ENCODE measurements at places on chromosomes 12 and 14.
A peak's percentile ranks its signal among the peaks of the same experiment; 100 is the strongest.

DNA sequence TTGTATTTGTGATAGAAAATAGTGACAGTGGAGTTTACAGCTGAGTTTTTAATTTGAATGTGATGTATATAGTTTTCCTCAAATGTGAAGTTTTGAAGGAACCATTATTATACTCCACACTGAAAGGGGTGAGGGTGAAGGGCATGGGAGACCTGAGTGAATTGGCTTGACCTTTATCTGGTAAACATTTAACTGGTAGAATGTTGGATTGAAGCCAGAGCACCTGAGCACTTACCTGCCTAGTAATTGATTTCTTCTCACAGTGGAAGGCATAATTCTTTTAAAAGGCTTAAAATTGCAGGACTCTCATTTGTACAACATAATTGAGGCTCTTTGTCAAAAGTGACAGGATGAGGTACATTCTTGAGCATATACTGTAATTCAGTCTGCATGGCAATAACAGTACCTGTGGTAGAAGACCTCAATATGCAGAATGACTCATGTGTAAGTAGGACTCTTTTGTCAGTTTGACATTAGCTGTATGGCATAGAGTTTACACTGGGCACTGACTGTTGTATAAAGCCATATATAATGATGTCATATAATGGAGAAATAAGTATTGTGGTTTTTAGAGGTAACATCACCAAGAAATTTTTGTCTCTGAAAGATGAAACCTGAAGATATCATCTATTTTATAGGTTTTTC is 309.6 kb downstream of the TMTC2 start:
- DNase-seq: peak; percentile 55

DNA sequence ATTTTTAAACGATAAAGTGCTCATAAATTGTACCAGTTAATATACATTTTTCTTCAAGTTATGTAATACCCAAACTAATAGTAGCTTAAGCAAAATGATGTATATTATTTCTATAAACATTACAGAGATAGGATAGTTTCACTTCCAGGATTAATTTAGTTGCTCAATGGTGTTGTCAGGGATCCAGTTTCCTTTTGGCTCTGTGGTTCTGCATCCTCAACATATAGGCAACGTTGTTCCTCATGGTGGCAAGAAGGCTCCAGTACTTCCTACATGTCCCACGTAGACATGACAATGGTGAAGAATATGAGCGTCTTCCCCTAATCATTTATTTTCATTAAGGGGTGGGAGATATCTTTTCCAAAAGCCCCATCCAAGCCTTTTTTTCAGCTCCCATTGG is 60.7 kb upstream of the DCD start:
- DNase-seq: no peak

- no peak for DNase-seq
These were observed 191.4 kb downstream of the KITLG start for GRCh38 chr12:88388566-88389540.

- DNase-seq: peak; percentile 92
These were observed 6.5 kb upstream of the LGMN start for GRCh38 chr14:92754966-92755365.

DNA sequence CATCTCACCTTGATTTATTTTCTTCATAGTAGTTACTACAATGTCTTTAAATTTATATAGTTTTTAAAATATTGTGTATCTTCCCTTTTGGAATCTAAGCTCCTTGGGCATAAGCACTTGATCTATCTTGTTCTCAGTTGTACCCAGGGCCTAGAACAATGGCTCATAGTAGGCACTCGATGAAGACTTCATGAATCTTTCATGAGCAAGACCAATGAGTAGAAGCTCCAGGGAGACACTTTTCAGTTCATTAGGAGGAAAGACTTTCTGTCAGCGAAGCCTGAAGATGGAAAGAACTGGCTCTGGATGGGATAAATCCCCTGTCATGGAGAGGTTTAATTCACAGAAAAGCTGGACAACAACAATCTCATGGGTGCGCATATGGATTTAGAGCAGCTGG is 140.2 kb upstream of the CRY1 start:
- DNase-seq: no peak

DNA sequence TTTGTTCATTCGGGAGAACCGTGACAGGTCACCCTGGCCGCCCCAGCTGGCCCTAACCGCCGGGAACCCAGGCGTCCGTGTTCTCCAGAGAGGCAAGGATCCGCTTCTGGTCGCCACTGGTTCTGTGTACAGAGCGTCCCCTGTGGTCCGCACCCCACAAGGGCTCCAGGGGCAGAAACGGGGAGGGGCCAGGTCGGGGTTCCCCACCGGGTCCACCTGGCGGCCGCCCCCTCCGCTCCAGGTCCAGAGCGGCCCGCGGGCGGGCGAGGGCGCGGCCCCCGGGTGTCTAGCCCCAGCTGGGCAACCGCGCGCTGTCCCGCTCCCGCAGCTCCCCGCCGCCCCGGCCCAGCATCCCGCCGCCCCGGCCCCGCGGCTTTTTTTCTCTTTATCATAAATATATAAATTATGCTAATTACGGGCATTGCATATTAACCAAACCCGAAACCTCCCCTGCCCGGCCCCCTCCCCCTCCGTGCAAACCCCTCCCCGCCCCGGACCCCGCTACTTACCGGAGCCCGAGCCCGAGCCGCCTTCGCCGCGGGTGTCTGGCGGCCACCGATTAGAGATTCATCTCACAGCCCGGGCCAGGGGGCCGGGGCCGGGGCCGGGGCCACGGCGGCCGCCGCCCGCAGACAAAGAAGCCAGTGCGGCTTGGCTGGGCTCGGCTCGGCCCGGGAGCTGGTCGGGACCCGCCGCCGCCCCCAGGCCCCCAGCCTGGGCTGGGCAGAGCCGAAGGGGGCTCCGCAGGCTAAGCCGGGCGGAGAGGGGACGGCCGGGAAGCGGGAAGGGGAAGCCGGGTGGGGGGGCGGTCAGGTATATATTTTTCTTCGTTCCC is 512 bp downstream of the POU6F1 start:
- DNase-seq: no peak

DNA sequence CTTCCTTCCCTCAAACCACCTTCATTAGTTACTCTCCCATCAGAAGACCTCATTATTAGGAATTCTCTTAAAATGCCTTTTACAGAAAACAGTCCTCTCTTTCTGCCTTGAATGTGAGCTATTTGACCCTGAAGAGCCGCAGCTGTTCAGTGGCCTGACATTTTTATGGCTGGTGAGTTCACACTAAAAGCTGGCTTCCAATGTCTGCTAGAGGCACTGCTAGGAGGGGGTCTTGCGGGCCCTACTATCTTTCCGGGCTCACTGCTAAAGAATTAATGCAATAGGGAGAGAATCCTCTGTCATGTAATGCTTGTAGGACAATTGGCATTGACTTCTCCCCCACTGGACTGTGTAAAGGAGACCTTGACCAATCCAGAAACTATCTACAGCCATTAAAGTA is 87.7 kb downstream of the GPR135 start:
- no peak for DNase-seq

DNA sequence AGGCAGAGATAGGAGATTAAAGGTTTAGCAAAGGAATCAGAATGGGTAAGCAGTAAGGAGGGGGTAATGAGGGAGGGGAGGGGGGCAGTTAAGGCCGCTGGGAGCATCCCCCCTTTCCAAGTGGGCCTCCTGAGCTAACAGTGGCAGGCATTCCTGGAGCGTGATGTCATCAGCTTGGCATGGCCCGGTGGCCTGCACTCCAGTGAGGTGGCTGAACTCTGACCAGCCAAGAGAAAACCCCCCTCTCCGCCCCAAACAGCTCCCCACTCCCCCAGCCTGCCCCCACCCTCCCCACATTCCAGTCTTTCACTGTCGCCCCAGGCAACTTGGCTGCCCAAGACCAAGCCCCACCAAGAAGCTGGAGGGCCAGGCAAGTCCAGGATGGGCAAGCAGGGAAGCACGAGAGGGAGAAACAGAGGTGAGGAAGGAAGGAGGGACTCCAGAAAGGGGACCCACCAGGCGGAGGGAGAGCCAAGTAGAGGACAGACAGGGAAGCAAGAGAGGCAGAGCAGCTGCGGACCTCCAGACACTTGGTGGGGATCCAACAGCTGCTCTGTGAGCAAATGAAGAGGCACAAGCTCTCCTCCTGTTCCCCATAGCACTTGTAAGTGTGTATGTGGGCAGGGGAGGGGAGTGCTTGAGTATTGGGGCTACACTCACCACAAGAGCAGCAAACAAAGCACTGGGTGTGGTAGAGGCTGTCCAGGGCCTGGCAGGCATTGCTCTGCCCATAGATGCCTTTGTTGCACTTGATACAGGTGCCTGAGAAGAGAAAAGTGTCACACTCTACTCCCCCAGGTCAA is 4.5 kb downstream of the AJUBA start:
- no peak for DNase-seq

DNA sequence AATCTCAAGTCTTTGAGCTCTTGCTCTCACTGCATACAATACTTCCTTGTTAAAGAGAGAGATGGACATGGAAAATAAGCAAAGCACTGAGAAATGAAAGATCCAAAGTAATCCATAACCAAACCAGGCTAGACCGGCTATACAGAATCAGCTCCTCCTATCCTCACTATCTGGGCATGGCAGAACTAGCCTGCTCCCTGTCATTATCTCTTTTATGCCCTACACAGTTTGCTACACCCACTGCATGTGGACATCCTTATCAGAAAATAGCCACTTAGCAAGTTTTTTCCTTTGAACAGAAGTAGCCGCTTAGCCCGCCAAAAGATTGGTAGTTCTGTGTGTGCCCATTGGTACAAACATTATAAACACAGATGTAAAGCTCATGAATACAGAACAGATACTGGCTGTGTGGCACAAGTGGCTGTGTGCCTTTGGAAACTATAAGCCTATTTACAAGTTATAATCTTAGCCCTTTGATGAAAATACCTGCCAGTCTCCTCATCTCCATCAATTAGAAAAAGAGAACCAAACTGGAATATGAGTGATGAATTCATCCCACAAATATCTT is 34.7 kb downstream of the SPTB start:
- DNase-seq: no peak

Data from DMS153 (cell line).